NCI-H1105 treated with DMSO at 0.1 percent for 48 hours (cell line): ENCODE measurements at places on chromosomes 7 and 10.
A peak's percentile ranks its signal among the peaks of the same experiment; 100 is the strongest.

DNA sequence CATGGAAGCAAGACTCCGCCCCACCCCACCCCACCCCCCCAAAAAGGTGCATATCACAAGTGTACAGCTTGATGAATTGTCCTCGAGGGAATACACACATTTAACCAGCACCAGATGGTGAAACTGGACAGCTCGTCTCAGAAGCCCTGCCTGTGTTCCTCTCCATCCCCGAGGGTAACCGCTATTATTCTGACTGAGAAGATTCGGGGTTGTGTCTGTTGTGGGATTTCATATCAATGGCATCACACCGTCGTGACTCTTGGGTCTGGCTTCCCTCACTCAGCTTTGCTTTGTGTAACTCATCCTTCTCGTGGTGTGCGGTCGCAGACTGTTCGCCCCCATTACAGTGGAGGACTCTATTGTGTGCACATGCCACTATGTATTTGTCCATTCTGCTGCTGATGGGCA is 18.9 kb downstream of the PODXL start:
- DNase-seq = no peak

- no peak for DNase-seq
Measured at GRCh38 chr10:124079864-124080263, 13.5 kb downstream of the CHST15 start.

DNA sequence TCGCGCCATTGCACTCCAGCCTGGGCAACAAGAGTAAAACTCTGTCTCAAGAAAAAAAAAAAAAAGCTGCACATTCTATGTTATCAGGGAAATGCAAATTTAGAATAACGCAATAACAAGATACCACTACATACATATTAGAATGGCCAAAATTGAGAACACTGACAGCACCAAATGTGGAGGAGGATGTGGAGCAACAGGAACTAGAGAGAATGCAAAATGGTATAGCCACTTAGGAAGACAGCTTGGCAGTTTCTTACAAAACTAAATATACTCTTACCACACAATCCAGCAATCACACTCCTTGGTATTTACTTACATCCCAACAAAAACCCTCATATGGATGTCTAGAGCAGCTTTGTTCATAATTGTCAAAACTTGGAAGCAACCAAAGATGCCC is 76.8 kb downstream of the ALOX5 start:
- DNase-seq = no peak

DNA sequence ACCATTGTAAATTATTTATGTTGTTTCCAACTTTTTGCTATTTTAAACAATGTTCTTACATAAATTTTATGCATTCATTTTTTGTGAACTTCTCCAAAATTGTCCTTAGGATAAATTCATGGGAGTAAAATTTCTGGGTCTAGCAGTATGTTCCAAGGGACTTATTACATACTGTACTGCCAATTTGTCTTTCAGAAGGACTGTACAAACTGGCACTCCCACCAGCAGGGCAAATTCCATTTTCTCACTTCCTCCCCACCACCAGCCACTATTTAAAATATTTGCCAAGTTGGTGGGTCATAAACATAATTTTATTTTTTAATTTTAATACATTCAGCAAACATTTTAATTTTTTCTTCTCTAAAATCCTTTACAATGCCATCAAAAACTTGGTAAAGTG is 13.7 kb upstream of the ARID5B start:
- DNase-seq = no peak

GRCh38 chr10:60377955-60378354 is 11.7 kb downstream of the ANK3 start:
- DNase-seq = no peak

GRCh38 chr10:126133906-126134656 is 237.7 kb downstream of the FANK1 start:
- no peak for DNase-seq

- no peak for DNase-seq
Measured at GRCh38 chr7:31549611-31550010, 35.7 kb downstream of the ITPRID1 start.

GRCh38 chr7:155844019-155844453 is 31.8 kb upstream of the SHH start:
- DNase-seq = no peak

GRCh38 chr10:45502458-45502857 is 128.4 kb downstream of the ALOX5 start:
- no peak for DNase-seq

GRCh38 chr10:49012603-49013002 is 73.0 kb upstream of the LRRC18 start:
- DNase-seq = no peak

DNA sequence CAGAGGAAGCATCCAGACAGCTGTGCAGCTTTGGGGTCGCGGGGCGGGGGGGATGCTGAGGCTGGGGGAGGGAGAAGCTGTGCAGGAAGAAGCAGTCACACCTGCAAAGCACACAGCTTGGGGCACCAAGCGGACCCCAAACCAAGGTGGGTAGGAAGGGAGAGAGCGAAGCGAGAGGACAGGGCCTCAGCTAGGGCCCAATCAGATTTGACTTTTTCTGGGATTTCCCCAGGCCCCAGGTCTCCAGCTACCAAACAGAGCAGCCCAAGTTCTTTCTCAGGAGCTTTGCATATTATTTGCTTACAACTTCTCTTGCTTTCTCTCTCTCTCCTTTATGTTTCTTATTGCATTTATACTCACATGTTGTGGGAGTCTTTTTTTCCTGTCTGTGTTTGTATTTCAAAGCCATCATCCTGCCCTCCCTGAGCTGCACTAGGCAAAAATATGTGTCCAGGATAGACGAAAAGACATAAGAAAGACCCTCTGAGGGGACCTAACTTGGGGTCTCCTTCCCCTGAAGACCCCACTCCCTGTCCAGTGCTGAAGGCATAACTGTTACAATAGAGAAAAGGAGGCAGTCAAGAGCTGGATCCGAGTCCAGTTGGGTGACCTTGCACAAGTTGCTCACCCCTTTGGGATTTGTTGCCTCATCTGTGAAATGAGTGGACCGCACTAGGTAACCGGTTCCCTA is 50.6 kb upstream of the SMNDC1 start:
- no peak for DNase-seq

GRCh38 chr10:42645103-42645502 is 6.7 kb upstream of the ZNF33B start:
- no peak for DNase-seq

DNA sequence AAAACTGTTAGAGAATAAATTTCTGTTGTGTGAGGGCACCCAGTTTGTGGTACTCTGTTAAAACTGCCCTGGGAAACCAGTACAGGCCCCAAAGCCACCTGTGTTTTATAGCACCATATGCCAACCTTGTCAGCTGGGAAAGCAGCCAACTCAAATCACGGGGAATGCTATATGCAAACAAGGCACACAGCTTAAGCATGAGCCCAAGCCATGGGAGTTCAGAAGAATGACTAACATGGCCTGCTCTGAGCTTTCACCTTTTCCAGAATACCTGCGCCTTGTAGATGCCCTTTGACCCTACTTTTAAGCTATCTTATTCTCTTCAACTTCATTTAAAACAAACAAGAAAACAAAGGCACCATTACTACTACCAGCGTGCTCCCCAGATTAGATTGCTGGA is 5.5 kb upstream of the SLC25A13 start:
- DNase-seq = peak; percentile 77

DNA sequence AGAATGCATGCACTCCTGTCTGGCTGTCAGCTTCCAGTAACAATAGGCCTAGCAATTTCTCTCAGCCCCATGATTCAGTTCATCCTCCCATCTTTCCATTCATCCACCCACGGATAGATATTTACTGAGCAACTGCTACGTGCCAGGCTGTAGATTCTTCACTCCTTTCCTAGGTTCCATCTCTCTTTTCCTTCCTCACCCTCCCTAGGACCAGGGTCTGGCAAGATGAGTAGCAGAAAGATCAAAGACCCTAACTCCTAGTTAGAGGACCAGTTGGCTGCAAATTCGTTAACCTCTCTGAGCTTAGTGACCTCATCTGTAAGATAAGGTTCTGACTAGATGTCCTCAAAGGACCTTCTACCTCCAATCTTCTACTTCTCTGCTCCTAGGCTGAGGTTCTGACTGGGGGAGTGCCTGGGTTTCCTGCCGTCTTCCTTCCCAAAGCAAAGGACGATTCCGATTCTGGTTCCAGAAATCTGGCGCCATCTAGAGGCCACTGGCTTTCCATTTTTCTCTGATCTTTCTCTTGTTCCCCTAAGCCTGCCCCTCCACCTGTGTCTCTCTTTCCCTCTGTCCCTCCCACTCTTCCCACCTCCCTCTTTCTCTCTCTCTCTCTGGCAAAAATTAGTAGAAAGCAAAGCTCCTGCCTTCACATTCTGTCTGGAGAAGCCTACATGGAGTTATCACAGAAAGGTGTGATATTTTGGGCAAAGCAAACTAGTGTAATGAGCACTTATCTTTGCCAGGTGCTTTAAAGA is 26.2 kb downstream of the TBATA start:
- DNase-seq = peak; percentile 51

- peak; percentile 87 for DNase-seq
Measured at GRCh38 chr7:12493863-12494686, 76.4 kb upstream of the SCIN start.

DNA sequence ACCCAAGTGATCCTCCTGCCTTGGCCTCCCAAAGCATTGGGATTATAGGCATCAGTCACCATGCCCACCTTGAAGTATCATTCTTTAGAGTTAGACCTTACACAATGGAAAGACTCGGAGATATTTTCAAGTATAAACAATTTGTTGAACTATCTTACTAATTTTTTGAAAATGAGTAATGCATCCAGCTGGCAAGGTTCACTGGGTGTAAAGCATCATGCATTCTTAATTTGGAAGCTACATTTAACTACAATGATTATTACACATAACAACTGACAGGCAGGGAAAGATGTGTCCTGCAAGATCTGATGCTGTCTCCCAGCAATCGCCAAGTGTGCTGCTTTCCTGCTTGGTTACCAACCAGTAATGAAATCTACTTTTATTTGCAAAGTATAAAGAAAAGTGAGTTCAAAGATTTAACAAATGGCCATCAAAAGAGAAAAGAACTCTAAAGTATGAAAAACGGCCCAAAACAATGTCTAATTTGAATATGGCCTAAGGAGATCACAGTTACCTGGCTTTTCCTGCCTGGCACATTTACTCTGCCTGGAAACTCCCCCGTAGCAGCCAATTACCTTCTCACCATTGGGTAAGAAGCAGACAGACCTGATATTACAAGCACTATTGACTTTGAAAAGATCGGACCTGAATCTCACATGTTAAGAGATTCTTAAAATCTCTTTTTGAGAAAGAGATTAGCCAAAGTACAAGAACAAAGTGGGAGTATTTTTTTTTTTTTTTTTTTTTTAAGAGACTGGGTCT is 59.3 kb upstream of the NMT2 start:
- no peak for DNase-seq

GRCh38 chr10:124222318-124222987 is 129.1 kb upstream of the CHST15 start:
- no peak for DNase-seq

DNA sequence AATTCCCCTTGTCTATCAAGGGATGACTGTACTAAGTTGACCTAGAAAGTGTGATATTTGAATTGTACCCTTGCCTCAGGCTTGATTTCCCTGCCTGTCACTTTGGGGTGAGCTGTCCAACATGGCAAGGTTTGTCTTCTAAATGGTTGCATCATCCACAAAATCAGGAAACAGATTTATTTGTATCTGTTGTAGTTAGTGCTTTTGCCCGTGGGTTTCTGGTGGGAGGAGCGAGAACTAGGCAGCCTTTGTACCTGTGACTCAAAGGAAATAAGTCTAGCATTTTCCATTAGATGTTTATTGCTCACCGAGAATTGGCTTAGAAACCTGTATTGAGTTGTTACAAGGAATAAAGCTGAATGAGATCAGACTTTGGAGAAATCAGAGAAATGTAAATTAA is 650.8 kb downstream of the LRMDA start:
- DNase-seq = no peak

- no peak for DNase-seq
Measured at GRCh38 chr10:125489731-125490130, 193.2 kb downstream of the TEX36 start.

GRCh38 chr7:101951757-101952156 is 134.3 kb downstream of the CUX1 start:
- DNase-seq = no peak

- no peak for DNase-seq
Measured at GRCh38 chr10:86673216-86673826, 5.0 kb downstream of the LDB3 start.

- DNase-seq = no peak
Measured at GRCh38 chr10:48639632-48640031, 34.8 kb upstream of the ARHGAP22 start.

DNA sequence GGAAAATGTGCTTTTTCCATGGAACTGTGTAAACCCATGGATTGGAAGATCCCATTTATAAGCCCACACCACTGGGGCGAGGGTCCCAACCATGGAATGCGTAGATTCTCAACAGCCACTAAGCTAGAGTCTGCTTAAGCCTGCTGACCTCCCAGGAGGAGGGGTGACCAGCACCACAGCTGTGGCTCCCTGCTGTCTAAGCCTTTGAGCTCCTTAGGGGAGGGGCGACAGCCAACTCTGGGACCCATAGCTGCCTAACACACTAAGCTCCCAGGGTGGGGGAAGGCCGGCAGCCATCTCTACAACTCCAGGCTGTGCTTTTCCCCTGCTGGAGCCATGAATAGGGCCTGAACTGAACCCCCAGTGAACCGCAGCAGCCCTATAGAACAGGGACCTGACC is 249.8 kb upstream of the HPS1 start:
- DNase-seq = no peak

GRCh38 chr7:48147078-48147591 is 24.1 kb upstream of the ABCA13 start:
- no peak for DNase-seq

DNA sequence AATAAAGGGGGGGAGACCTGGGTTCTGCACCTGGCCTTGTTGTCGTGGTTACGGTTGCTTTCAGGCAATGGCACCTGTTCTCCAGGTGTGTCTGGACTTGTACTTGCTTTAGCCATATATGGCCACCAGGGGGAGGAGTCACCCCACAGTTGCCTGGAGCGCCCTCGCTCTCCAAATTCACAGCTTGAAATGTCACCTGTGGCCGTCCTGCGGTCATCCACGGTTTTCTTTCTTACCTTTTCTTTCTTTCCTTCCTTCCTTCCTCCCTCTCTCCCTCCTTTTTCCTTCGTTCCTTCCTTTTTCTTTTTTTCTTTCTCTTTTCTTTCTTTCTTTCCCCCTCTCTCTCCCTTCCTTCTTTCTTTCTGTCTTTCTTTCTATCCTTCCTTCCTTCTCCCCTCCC is 157.2 kb upstream of the ZNF92 start:
- peak; percentile 93 for DNase-seq

DNA sequence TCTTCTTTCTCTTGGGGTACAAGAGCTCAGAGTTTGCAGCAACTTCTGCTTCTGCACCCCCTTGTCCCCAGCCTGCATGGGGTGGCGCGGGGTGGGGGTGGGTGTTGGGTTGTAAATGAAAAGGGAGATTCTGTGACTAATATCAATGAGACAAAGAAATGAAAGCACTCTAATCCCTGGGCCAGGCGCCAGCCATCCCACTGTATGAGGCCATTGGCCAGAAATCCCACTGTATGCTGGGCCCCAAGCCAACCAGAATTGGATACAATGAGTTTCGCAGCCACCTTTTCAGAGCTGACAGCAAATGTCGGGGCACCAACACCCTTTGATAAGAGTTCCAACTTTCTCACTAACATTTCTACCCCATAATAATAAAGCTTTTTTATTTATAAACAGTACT is 10.9 kb upstream of the PTN start:
- DNase-seq = peak; percentile 93
